ENCODE measurements at places on chromosomes 7 and 10.

GRCh38 chr10:59212301-59212798, 35.9 kb downstream of the PHYHIPL start:
- no peak for DNase-seq

DNA sequence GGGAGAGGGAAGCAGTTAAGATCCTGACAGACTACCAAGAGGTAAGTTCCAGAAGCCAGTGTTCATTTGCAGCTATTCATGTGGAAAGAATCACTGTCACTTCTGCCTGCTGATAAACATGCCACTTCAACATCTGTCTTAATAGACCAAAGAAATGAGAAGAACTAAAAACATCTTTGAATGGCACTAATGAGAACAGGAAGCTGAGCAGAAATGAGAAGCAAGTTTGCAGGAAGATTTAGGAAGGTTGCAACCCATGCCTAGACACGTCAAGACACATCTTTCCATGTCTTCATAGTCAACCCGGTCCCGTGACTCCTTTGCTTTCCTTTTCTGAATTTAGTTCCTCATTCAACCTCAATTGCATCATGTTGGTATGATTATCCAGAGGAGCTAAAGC, 180.0 kb downstream of the PDE1C start:
- DNase-seq: peak; percentile 93

- peak; percentile 84 for DNase-seq
Observed at GRCh38 chr10:132939957-132940790, 2.2 kb downstream of the CFAP46 start.

GRCh38 chr10:103459615-103460014, 915 bp upstream of the CALHM1 start:
- DNase-seq: no peak

- DNase-seq: no peak
Observed at GRCh38 chr7:155583636-155584035, 37.3 kb upstream of the CNPY1 start.
